ENCODE measurements at places on chromosomes 7 and 10. TPM values are rescaled to one million over a fixed set of nuclear protein-coding genes. Genes with fewer than 3 reads are reported as not detected.

DNA sequence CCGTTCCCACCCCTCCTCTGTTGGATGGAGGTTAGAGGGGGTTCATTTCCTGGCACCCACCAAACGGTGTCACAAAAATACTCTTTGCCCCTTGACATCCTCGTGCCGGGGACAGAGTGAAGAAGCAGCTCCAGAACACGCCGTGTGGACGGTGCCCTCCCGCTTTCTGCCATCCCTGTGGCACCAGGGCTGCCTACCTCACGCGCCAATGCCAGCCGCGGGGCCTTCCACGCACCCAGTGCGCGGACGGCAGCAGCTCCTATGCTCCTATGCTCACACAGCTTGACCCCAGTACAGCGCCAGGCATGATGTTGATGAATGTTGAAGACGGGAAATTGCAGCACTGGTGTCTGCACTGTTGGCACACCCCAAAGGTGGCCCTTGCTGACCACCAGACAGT is 507.2 kb upstream of the FOXK1 start:
- no peak for DNase-seq

GRCh38 chr7:131897790-131898165 is 341.4 kb upstream of the PODXL start:
- no peak for DNase-seq

DNA sequence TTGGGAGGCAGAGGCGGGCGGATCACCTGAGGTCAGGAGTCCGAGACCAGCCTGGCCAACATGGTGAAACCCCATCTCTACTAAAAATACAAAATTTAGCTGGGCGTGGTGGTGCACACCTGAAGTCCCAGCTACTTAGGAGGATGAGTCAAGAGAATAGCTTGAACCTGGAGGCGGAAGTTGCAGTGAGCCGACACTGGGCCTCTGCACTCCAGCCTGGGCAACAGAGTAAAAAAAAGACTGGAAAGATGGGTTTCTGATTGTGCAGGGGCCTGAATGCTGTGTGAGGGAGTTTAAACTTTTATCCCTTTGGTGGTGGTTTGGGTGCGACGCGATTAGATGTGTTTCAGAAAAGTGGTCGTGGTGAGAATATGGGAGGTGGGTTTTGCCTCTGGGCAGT is 1.8 kb downstream of the CHST12 start:
- no peak for DNase-seq

DNA sequence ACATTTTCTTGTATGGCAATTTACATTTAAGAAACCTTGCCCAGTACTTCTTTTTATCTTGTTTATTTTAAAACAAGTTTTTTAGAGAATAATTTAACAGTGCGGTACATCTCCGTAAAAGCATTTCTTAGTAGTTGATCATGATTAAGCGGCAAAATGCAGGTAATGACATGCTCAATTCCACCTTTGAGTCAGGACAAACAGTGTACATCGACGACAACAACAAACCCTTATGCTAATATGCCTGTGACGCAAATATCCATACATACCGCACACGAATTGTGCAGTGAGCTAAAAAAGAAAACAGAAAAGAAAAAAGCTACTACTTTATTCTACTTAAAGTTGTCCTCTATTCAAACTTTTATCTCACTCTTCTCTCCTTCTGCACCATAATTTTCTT is 1.9 kb downstream of the MAGI2 start:
- no peak for DNase-seq

EN2 gene
- 0.29 TPM for total RNA-seq

FAM221A gene
- 4.8 TPM for total RNA-seq

All from H4 (cell line).